ENCODE measurements at places on chromosomes 6 and 20. TPM values are rescaled to one million over a fixed set of nuclear protein-coding genes. Genes with fewer than 3 reads are reported as not detected.

GSTA2 gene
- total RNA-seq: not detected

DNA sequence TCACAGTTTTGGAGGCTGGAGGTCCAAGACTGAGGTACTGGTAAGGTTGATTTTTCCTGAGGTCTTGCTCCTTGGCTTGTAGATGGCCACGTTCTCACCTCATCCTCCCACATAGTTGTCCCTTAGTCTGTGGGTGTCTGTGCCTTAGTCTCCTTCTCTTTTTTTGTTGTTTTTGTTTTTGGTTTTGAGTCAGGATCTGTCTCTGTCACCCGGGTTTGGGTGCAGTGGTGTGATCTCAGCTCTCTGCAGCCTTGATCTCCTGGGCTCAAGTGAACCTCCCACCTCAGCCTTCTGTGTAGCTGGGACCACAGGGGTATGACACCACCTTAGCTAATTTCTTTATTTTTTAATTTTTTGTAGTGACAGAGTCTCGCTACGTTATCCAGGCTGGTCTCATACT lies 245.2 kb downstream of the PHACTR1 start:
- no peak overlapping the region for H3K4me3 ChIP-seq
- no peaks in the 10 kb centered on the region for H3K27me3 ChIP-seq
- H3K36me3 ChIP-seq: no peaks in the 10 kb centered on the region

DNA sequence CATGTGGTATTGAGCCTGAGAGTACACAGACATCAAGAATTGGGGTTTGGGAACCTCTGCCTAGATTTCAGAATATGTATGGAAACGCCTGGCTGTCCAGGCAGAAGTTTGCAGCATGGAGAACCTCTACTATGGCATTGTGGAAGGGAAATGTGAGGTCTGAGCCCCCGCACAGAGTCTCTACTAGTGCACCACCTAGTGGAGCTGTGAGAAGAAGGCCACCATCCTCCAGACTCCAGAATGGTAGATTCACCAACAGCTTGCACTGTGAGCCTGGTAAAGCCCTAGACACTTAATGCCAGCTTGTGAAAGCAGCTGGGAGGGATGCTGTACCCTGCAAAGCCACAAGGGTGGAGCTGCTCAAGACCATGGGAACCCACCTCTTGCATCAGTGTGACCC lies 658.2 kb downstream of the HACE1 start:
- no peaks in the 10 kb centered on the region for H3K27me3 ChIP-seq
- no peaks in the 10 kb centered on the region for H3K4me1 ChIP-seq
- no peaks in the 10 kb centered on the region for H3K36me3 ChIP-seq
- no peak overlapping the region for H3K27ac ChIP-seq
- H3K4me3 ChIP-seq: no peak overlapping the region
- DNase-seq: no peak

TXNDC5 gene
- total RNA-seq: 107 TPM

C20orf96 gene
- 14.9 TPM for total RNA-seq

- DNase-seq: no peak
- no peaks in the 10 kb centered on the region for H3K4me1 ChIP-seq
- H3K4me3 ChIP-seq: no peak overlapping the region
- no peaks in the 10 kb centered on the region for H3K36me3 ChIP-seq
Observed at GRCh38 chr6:189676-190075, 102.6 kb upstream of the DUSP22 start.
